ENCODE measurements at places on chromosomes 1 and 21.

- DNase-seq, result no peak
These were observed 80.1 kb downstream of the STUM start for GRCh38 chr1:226628612-226629155.

GRCh38 chr1:231727171-231727570 is 100.6 kb downstream of the DISC1 start:
- no peak for DNase-seq

GRCh38 chr1:18527514-18527913 is 46.8 kb downstream of the KLHDC7A start:
- no peak for DNase-seq

DNA sequence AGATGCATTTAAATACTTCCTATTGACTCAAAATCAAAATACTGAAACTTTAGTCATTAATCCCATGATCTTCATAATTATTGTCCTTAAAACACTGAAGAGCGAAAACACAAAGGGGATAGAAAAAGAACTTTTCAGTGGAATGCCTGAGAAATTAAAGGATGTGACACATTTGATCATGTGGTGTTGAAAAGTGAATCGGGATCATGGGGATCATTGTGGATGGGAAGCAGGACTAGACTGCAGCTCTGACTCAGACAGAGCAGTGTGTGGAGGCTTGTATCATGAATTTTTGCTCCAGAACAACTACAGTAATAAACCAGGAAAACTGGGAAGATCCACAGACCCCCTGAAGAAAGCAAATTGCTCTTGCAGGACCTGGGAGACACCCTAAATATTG is 161.1 kb upstream of the CXADR start:
- no peak for DNase-seq

DNA sequence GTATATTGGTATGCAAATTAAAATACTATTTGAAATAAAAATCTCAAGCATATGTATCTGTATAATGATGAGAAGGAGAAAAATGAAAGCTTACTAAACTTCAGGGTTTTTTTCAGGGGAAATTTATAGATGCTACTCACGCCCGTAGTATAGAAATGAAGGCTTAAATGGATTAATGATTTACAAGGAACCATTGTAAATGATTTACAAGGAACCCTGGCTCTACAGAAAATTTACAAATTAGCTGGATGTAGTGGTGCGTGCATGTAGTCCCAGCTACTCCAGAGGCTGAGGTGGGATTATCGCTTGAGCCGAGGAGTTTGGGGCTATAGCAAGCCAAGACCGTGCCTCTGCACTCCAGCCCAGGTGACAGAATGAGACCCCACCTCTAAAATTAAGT is 150.5 kb downstream of the PCBP3 start:
- no peak for DNase-seq

GRCh38 chr1:84339503-84339902 is 38.0 kb downstream of the SAMD13 start:
- no peak for DNase-seq

DNA sequence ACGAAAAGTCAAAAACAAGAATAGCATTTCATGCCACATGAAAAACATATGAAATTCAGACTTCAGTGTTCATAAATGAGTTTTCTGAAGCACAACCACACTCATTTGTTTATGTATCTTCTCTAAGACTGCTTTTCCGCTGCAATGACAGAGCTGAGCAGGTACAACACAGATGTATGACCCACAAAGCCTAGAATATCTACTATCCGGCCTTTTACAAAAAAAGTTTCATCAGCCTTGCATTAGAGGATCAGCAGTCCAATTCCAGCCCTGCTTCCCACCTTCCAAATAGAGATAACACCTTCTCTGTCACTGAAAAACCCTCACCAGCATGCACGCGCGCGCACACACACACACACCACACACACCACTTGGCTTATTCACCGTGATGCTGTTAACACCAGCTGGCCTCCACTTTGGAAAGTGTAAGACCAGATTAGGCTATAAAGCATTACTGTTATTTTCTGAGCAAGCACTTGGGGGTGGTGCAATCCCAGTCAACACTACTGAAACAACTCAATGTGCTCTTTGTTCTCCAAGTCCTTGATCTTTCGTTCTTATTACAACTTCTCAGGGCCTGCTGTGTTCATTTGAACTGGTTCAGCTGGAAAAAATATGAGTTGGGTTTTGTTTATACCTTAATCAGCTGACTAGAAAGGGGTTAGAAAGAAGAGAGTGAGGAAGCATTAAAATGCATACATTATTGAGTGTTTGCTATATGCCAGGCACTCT is 90.0 kb downstream of the GLUL start:
- DNase-seq, result peak; percentile 65

- DNase-seq, result no peak
These were observed 82.5 kb downstream of the TNNI3K start for GRCh38 chr1:74317663-74318062.

DNA sequence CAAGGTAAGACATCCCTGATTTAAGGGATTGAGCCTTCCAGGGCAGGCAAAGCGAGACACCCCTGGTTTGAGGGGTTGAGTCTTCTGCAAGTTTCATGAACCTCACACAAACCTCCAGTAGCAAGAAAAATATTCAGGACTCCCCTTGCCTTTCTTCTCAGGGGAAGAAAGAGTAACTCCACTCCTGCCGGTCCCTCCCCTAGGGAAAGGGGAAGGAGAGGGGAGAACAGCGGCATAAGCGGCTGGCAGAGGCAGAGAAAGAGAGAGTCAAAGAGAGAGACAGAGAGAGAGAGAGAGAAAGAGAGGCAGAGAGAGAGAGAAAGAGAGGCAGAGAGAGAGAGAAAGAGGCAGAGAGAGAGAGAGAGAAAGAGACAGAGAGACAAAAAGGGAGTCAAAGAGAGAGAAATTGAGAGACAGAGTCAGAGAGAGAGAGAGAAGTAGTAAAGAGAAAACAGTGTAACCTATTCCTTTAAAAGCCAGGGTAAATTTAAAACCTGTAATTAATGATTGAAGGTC is 29.5 kb upstream of the CBR3 start:
- no peak for DNase-seq

DNA sequence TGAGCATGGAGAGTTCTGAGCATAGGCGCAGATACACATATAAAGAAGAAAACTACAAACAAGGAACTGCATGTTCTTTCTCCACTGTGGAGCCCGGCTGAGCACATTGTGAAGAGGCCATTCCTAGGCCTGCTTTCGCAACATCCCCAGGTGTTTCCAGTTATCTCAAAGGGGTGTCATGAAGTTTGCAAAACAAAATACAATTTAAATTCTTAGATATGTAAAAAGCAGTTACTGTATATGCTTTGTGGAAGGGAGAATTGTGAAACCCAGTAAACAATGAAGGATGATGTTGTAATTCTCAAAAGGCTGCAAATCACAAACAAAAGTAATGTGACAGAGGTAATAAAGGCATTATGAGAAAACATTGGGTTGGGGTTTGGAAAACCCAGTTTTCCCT is 98.6 kb upstream of the ZNF644 start:
- DNase-seq, result no peak

DNA sequence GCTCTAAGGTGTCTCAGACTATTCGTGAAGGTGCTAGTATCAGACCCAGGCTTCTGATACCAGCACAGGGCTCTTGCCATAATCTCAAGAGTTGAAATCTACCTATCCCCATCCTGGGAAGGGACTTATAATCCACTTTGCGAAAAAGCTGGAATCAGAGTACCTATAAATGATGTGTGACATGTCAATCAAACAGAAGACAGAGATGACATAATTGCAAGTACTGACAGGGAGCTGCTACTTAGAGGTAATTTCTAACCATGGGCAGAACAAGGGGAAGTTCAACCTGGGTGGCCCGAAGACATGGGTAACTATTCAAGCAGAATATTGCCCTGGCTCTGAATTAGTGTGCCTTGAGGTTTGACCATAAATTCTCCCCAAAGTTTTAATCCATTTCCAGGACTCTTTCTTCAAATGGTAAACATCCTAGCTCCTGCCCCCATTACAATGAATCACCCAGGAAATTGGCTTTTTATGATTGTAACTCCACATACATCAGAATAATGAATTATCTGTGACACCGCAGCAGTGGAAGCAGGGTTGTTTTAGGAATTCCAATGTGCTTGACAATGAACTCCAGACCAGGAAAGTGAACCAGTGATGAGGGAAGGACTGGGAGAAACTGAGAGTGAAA is 37.2 kb downstream of the KANK4 start:
- no peak for DNase-seq

DNA sequence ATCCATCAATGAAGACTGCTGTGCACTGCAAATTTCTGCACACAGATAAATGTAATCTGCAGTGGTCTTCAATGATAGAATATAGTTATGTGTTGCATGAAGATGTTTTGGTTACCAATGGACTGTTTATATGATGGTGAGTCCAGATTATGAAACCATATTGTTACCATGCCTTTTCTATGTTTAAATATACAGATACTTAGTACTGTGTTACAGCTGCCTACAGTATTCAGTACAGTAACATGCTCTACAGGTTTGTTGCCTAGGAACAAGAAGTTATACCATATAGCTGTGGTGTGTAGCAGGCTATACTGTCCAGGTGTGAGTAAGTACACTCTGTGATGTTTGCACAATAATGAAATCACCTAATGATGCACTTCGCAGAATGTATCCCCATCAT is 40.8 kb downstream of the SORT1 start:
- no peak for DNase-seq

DNA sequence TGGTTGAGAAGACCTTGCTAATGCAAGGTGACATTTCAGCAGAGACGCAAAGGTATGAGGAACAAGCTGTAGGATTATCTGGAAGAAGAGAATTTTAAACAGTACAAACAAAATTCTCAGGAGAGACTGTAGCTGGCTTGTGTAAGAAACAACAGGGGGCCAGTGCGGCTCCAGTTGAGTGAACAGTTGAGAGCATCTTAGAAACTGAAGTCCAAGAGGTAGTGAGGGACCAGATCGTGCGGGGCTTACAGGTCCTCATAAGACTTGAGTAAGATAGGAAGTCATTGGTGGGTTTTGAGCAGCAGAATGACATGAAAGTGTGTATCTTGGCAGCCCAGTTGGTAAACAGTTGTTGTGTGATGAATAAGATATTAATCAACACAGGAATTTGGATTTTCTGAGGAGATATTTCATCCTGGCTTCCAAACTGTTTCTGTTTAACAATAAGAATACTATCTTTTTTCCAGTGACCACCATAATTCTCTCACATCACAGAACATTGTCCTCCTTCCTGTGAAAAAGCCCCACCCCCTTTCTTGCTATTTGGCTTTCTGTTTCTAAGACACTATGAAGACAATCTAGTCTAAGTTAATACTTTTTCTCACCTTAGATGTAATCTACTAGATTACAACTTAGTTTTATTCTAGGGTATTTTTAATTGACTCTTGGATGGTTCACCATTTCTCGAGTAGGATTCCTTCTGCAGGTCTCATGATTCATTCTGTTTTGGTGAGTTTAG is 62.4 kb downstream of the SASS6 start:
- DNase-seq, result no peak

DNA sequence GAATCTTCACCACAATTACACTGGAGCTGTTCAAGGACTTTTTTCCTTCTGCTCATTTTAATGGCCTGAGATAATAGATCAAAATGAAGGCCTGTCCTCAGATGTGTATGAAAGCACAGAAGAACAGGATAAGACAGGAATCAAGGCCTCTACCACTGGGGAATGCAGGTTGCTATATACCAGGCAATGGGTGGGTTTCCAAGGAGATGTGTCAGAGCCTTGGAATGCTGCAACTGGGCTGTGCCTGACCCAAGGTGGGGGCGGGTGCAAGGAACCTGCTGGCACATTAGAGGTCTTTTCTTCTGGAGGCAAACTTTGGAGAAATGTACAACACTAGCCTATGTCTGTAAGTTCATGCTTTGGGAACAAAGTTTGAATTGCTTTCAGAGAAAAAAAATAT is 21.7 kb upstream of the LAMC2 start:
- no peak for DNase-seq

GRCh38 chr1:234214129-234214910 is 158.9 kb upstream of the COA6 start:
- DNase-seq, result peak; percentile 25

- no peak for DNase-seq
These were observed 84.3 kb downstream of the WDR64 start for GRCh38 chr1:241736387-241736786.

- no peak for DNase-seq
These were observed 72.2 kb downstream of the SUSD4 start for GRCh38 chr1:223291796-223292195.

- DNase-seq, result peak; percentile 73
These were observed 17.9 kb upstream of the ETV3 start for GRCh38 chr1:157156058-157156541.

- no peak for DNase-seq
These were observed 531.3 kb downstream of the NPHP4 start for GRCh38 chr1:5460974-5461373.

DNA sequence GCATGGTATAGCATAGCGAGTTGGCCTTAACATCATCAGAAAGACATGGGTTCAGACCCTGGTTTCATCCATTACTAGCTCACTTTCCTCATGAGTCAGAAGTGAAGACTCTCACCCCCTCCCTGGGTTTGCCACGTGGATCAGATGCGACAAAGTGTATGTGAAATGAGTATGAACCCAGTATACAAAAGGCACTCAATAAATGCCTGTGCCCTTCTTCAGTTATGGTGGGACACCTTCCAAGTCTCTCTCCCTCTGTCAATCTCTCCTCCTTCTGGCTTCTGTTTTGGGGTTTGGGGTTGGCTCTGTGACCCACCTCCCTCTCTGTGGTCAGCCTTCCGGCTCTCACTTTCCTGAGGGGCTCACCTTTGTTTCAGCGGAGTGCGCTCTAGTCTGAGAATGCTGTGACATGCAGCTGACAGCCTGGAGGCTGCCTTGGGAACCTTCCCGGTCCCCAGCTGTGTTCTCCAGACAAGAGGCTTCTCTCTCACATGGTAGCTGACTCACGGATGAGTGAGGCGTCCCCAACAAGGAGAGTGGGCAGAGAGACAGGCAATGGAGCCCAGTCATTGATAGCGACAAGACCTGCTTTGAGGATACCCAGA is 155.0 kb upstream of the EDN2 start:
- peak; percentile 84 for DNase-seq

GRCh38 chr1:1609822-1610485 is 5.3 kb upstream of the MIB2 start:
- no peak for DNase-seq

- DNase-seq, result no peak
These were observed 23.6 kb upstream of the MARK1 start for GRCh38 chr1:220504329-220504728.

Data from activated CD4-positive, alpha-beta T cell treated with anti-CD3 and anti-CD28 coated beads, Interleukin-2, Interleukin-4, amounts not matched to agents 100 ng/mL and 50 ng/mL, durations not matched to agents 16 hours and 8 hours (primary cell).